ENCODE measurements at places on chromosomes 2 and 18.
A peak's percentile ranks its signal among the peaks of the same experiment; 100 is the strongest.

DNA sequence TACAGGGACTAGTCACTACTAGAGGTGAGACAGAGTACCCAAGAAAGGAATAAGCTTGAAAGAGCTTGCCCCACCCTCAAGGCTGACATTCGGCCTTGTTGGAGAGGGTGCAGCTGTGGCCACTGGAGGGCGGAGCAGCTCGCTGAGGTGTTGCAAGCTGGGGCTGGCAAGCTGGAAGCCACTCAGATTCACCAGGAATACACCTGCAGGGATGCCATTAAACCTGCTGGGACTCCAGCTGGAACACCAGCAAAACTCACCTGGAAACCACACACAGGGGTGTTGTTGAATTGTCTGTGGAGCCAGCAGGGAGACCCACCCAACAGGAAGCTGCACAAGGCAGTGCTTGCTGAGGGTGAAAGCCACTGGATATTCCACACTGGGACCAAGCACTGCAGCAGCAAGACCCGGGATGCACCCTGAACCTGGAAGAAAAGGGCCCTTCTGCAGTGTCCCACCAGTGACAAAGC, 26.1 kb downstream of the KCTD18 start:
- DNase-seq, result peak; percentile 39

DNA sequence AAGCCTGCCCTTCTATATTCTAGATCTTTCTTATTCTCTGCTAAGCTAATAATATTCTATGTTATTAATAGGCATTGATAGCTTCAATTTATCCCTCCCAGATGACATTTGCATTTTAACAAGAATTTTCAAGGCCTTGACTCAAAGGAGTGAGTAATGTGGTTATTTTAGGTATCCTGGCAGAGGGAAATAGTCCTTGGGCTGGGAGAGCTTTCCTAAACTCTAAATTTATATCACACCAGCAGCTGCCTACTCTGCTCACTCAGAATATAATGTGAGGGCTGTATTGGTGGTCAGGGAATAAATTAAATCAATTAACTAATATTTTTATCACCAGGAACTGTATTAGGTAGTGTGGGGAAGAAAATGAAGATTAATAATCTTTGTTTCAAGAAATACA, 74.8 kb upstream of the ADAM23 start:
- DNase-seq, result no peak

DNA sequence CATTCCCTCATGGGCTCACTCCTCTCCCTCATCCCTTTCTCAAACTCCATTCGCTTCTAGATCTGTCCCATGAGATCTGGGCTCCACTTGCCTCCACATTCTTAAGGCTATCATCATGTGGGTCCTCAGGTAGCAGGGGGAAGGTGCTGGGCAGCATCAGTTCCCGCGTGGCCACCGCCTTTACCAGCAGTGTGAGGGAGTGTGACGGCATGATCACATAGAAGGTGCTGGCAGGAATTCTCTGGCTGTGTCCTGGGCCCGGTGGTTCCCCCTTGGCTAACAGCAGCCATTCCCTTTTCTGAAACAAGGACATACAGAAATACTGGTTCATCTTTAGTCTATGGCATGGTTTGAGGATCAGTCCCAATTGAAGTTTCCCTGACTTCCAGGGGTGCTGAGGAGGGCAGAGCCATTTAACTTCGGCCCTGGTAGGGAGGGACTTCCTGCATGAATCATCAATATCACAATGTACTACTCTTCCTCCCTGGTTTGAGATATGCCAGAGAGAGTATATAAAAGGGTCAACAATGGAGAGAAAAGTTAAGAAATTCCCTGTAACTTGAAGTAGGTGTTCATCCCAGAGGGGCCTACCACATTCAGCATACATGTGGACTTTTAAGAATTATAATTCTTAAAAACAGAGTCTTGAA, 7.7 kb downstream of the DOK1 start:
- DNase-seq, result no peak

- DNase-seq, result no peak
These were observed 570.5 kb upstream of the SOX11 start for GRCh38 chr2:5121642-5122041.

- DNase-seq, result no peak
These were observed 240.9 kb downstream of the ICOS start for GRCh38 chr2:204177251-204177976.
